ENCODE measurements at places on chromosomes 1 and 21.

DNA sequence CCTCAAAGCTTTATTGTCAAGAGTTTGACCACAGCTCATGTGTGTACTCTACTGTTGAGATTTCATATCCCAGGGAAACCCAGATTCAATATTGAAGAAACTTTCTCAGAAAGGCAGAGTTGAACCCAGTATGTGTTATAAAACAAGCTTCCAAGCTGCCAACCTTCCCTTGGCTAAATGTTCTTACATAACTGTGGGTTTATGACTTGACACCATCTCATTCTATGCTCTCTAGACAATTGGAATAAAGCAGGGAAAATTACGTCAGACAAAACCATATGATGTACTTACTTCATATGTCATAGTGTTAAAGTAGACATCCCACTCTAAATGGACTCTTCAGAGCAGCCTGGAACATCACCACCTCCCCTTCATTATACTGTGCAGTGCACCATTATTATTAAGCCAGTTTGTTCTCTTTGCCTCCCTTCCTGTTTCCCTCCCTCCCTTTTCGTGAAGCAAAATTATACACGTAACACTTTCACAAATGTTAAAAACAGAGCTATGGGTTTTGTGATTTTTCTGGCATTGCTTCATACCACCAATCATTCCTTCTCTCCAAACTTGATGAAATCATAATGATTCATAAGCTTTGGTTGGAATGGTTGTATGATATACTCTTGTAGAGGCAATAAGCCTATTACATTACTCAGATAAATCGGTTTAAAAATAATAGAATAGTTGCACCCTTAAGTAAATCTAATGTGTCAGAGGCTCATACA, 507.2 kb downstream of the LTN1 start:
- no peaks in the 10 kb centered on the region for H3K27me3 ChIP-seq
- H3K27ac ChIP-seq = no peak overlapping the region
- DNase-seq = no peak
- H3K36me3 ChIP-seq = no peaks in the 10 kb centered on the region

GRCh38 chr1:20376880-20377494, 86.3 kb downstream of the VWA5B1 start:
- no peak overlapping the region for H3K27ac ChIP-seq
- no peak for DNase-seq
- no peak overlapping the region for H3K4me3 ChIP-seq
- H3K27me3 ChIP-seq = peaks cover 76% of the 10 kb centered on the region
- H3K4me1 ChIP-seq = peaks cover 5% of the 10 kb centered on the region

DNA sequence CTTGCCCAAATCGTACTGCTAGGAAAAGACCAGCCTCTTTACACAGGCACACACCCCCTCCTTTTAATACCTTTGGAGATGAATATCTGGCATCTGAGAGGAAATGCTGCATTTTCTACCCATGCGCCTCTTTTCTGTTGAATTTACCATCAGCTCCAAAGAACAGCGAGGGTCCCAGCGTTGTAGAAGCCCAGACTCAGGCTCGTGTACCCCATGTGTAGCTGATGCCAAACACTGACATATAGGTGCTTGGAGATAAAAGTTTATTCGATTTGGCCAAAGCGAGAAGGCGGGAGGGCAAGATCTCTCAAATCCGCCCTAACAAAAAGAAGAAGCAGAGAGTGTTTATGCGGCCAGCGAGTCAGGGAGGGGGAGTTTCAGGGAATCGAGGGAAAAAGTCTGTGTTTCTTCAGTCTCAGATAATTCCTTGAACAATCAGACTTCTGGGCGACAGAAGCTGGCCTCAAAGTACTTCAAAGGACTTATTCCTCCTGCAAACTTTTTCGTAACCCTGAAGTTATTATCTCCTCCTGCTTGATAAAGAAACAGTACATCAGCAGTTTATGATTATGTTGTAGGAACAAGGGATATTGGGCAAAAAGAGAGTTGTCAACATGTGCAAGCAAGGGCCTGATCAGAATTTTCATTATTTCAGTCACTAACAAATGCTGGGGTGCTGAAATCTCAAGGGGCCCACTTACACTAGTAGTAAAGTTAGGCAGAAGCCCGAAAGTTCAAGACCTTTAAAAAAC, 642 bp upstream of the CREG1 start:
- H3K36me3 ChIP-seq = no peaks in the 10 kb centered on the region
- H3K27ac ChIP-seq = peak overlapping the region; percentile 82
- H3K4me1 ChIP-seq = peaks cover 25% of the 10 kb centered on the region
- no peaks in the 10 kb centered on the region for H3K27me3 ChIP-seq

- no peak for DNase-seq
- no peaks in the 10 kb centered on the region for H3K27me3 ChIP-seq
- H3K36me3 ChIP-seq = peaks cover 31% of the 10 kb centered on the region
- peaks cover 26% of the 10 kb centered on the region for H3K4me1 ChIP-seq
- H3K27ac ChIP-seq = peak overlapping the region; percentile 39
Measured at GRCh38 chr1:229286099-229286766, 15.3 kb downstream of the RAB4A start.

DNA sequence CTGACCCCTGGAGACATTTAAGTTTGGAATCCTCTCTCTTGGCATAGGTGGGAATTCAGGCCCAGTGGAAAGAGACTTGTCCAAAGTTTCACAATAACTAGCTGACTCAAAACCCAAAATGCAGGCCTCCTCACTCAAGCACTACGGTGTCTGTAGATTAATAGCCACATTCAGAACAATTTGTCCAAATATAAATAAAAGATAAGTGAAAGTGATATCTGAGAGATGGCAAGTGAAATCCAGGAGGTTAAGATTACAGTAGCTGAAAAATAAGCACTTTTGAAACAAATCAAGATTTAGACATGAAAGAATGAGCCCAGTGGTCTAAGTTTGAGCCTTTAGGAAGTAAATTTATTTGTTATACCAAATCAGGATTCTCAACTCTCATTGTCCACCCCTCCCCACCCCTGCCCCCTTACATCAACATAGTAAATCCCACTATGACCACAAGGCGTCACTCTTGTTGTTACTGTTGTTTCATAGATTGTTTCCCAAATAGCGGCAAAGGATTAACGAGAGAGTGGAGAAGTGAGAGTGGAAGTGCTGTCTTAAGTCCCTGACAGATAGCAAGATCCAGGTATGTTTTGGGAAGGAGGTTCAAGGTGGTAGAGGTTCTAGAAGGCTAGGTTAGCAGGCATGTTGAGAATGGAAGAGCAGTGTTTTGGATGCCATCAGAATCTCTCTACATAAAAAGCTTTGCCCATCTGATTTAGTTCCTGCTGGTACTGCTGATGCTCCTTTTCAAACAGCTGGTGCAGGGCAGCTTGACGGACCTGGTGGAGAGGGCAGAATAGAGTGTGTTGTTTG, 7.1 kb upstream of the TPM3 start:
- peaks cover 10% of the 10 kb centered on the region for H3K4me1 ChIP-seq
- no peaks in the 10 kb centered on the region for H3K36me3 ChIP-seq
- DNase-seq = no peak
- no peak overlapping the region for H3K27ac ChIP-seq
- peaks cover 3% of the 10 kb centered on the region for H3K27me3 ChIP-seq
